Epithelial cell of proximal tubule (primary cell): ENCODE measurements at places on chromosomes 2 and 18. TPM values are rescaled to one million over a fixed set of nuclear protein-coding genes. Genes with fewer than 3 reads are reported as not detected.

PIEZO2 gene
- 0.07 and 7.5 TPM in 2 replicates for total RNA-seq

SKA1 gene
- total RNA-seq: 23.9 and 34.2 TPM in 2 replicates

- DNase-seq: no peak
These were observed 14.5 kb upstream of the CIB4 start for GRCh38 chr2:26655611-26656195.

DNA sequence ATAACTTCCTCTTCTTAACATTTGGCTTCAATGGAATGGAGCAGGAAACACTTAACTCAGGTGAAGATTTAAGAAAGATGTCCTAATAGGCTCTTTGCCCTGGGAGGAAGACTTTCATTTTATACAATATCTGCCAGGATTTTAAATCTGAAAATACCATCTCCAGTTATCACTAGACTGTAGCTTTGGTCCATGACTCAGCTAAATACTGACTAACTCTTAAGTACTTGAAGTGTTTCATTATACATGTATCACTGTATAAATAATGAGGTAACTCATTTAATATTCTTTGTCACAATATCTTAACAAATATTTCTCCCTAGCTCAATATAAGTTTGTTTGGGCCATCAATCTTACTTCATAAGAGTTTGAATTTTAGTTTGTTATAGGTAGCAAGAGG lies 34.7 kb downstream of the RBKS start:
- peak; percentile 68 for DNase-seq

DNA sequence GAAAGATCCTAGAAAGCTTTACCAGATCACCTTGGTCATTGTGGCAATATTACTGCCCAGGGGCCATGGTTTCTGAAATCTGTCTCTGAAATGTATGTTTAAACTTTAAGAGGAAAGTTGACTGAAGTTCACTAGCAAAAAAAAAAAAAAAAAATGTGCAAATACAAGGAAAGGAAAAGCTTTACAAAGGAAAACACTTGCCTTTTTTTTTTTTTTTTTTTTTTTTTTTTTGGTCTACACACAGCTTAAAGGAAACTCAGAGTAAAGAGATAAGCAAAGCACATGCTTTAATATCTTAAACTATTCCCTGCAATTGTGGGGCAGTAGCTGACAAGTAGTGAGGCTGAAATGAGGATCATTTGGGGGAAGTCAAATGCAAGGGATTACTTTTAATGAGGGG lies 174.2 kb upstream of the EPAS1 start:
- DNase-seq: no peak
